Mesenchymal stem cell (in vitro differentiated cells and primary cell): ENCODE measurements at places on chromosomes 7 and 10.
A peak's percentile ranks its signal among the peaks of the same experiment; 100 is the strongest.

- no peak overlapping the region for H3K4me3 ChIP-seq
- H3K4me1 ChIP-seq = no peaks in the 10 kb centered on the region
- DNase-seq = no peak
- H3K27ac ChIP-seq = no peak overlapping the region
- no peaks in the 10 kb centered on the region for H3K27me3 ChIP-seq
Observed at GRCh38 chr7:82434275-82435022, 9.1 kb downstream of the CACNA2D1 start.

- no peak for DNase-seq
- no peak overlapping the region for H3K4me3 ChIP-seq
- H3K36me3 ChIP-seq = no peaks in the 10 kb centered on the region
- H3K27me3 ChIP-seq = no peaks in the 10 kb centered on the region
Observed at GRCh38 chr10:107238275-107238674, 73.8 kb upstream of the SORCS1 start.

- H3K27me3 ChIP-seq = no peaks in the 10 kb centered on the region
- no peaks in the 10 kb centered on the region for H3K36me3 ChIP-seq
- no peak for DNase-seq
Observed at GRCh38 chr7:116089293-116089692, 58.7 kb upstream of the TFEC start.

- H3K4me1 ChIP-seq = no peaks in the 10 kb centered on the region
- H3K27ac ChIP-seq = no peak overlapping the region
- no peaks in the 10 kb centered on the region for H3K36me3 ChIP-seq
- DNase-seq = no peak
- H3K4me3 ChIP-seq = no peak overlapping the region
Observed at GRCh38 chr10:71203716-71204115, 8.7 kb upstream of the UNC5B start.

- H3K27ac ChIP-seq = no peak overlapping the region
- H3K4me3 ChIP-seq = no peak overlapping the region
- no peaks in the 10 kb centered on the region for H3K27me3 ChIP-seq
- peaks cover 46% of the 10 kb centered on the region for H3K36me3 ChIP-seq
Observed at GRCh38 chr10:124678557-124679240, 65.5 kb downstream of the FAM53B start.

GRCh38 chr10:5832946-5833345 is 19.7 kb upstream of the GDI2 start:
- no peak for DNase-seq
- no peak overlapping the region for H3K27ac ChIP-seq
- H3K4me3 ChIP-seq = no peak overlapping the region
- no peaks in the 10 kb centered on the region for H3K27me3 ChIP-seq
- no peaks in the 10 kb centered on the region for H3K4me1 ChIP-seq

DNA sequence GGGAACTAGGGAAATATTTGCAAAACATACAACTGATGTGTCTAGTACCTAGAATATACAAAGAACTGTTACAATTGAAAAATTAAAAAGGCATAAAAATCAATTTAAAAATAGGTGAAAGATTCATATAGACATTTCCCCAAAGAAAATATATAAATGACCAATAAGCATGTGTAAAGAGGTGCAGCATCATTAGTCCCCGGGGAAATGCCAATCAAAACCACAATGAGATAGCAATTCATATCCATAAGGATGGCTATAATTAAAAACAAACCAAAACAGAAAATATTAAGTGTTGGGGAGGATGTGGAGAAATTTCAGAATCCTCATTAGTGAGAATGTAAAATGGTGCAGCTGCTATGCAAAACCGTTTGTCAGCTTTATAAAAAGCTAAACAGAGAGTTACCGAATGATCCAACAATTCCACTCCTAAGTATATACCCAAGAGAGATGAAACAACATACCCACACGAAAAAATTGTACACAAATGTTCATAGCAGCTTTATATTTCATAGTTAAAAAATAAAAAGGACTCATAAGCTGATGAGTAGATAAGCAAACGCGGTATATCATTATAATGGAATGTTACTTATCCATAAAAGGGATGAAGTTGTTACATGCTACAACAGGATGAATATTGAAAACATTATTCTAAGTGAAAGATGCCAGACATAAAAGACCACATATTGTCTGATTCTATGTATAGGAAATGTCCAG is 210.1 kb upstream of the INHBA start:
- H3K4me1 ChIP-seq = peaks cover 6% of the 10 kb centered on the region
- H3K27me3 ChIP-seq = no peaks in the 10 kb centered on the region
- H3K36me3 ChIP-seq = no peaks in the 10 kb centered on the region
- DNase-seq = no peak

- no peak for DNase-seq
- peaks cover 17% of the 10 kb centered on the region for H3K27me3 ChIP-seq
- no peaks in the 10 kb centered on the region for H3K36me3 ChIP-seq
- no peak overlapping the region for H3K4me3 ChIP-seq
- H3K27ac ChIP-seq = no peak overlapping the region
- no peaks in the 10 kb centered on the region for H3K4me1 ChIP-seq
Observed at GRCh38 chr10:13066527-13066926, 33.4 kb upstream of the OPTN start.

DNA sequence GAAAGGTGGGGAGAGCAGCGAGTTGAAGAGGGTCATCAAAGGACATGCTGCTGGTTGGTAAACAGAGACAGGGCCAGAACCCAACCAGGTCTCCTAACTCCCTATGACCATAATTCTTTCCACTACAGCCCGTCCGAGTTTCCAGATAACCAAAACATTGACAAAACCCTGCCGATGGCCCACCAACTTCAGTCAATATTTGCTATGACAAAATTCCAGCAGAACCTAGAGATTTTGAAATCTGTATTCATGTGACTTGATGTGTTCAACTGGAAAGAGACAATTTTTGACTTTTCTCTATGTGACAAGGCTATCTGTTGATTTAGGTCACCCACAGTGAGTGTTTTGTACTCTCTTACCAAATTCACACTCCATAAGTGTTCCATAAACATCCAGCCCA is 86.7 kb downstream of the NHLRC2 start:
- no peak overlapping the region for H3K27ac ChIP-seq
- no peak overlapping the region for H3K4me3 ChIP-seq
- no peak for DNase-seq
- H3K27me3 ChIP-seq = no peaks in the 10 kb centered on the region
- H3K4me1 ChIP-seq = peaks cover 10% of the 10 kb centered on the region

GRCh38 chr10:87751274-87751673 is 66.8 kb downstream of the ATAD1 start:
- H3K27me3 ChIP-seq = no peaks in the 10 kb centered on the region
- DNase-seq = no peak
- H3K4me1 ChIP-seq = no peaks in the 10 kb centered on the region
- no peak overlapping the region for H3K4me3 ChIP-seq

DNA sequence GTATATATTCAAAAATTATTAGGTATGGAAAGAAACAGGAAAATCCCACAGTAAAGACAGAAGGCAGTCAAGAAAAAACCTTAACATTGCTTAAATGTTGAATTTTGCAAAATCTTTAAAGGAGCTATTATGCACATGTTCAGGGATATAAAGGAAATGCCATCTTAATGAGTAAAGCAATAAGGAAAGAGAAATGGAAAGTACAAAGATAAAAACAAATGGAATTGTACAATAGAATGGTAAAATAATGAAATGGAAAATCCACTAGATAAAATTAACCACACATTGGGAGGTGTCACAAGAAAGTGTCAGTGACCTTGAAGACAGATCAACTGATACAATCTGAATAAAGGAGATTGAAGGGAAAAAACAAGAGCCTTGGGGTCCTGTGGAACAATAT is 82.0 kb downstream of the KIF20B start:
- H3K27me3 ChIP-seq = no peaks in the 10 kb centered on the region
- no peak overlapping the region for H3K4me3 ChIP-seq
- H3K27ac ChIP-seq = no peak overlapping the region

DNA sequence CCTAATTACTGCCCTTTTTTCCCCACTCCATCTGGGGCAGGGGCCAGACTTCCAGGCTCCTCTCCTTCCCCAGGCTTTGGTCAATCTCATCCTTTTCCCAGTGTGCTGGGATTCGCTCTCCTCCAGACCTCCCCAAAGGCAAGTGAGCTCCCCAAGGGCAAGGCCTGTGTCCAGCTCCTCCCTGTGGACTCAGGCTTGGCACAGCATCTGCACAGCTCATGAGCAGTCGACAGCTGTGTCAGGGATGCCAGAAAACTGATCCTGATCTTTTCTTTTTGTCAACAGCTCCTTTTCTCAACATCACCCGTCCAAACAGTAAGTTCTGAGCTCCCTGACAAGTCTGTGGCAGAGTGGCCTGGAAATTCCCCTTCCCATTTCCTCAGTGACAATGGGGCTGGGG is 67.1 kb downstream of the C10orf120 start:
- no peak for DNase-seq
- H3K4me1 ChIP-seq = no peaks in the 10 kb centered on the region
- H3K36me3 ChIP-seq = no peaks in the 10 kb centered on the region

DNA sequence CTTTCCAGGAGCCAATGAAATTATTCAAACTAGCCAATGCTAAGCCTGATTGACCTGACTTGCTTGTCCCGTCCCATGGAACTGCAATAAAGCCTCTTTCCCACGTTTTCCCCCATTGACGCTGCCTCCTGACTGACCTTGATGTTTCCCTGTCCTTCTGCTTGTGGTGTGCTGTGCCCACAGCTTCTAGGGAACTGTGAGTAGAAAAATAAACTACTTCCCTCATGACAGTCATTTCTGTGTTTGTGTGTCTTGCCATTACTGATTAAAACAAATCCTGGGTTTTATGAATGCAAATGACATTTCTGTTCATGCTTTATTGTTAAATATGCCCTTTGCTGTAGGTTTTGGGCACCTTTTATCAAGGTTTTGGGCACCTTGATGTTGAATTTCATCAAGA is 91.3 kb upstream of the ABI1 start:
- H3K4me3 ChIP-seq = no peak overlapping the region
- DNase-seq = no peak
- no peaks in the 10 kb centered on the region for H3K4me1 ChIP-seq

GRCh38 chr10:97400665-97401454 is at the start of gene RRP12:
Gene RRP12, minus strand, starts transcription at chr10:97401340. Its CDS starts 109 bp downstream, at chr10:97401231.
- H3K27me3 ChIP-seq = no peaks in the 10 kb centered on the region
- peak within 1 kb of the TSS; percentile 93 for H3K4me3 ChIP-seq
- H3K36me3 ChIP-seq = peaks cover 10% of the 10 kb centered on the region
- DNase-seq = peak; percentile 100

DNA sequence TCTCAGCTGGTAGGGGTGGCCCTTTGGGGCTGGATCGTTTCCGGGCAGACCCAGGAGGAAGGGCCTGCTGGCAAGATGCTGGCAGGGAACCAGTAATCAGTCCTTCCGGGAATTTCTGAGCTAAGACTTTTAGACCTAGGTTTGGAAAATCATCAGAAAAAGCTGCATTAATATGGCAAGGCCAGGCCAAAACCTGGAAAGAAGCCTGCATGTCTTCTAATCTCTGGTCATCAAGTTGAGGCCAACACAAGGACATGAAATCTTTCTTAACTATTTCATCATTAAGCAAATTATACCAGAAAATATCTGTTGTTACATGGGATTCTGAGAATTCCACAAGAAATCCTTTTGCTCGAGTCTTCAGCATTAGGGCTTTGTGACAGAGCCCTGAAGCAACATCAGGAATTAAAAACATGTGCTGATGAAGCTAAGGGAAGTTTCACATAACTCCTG is 19.9 kb downstream of the CPA1 start:
- peaks cover 10% of the 10 kb centered on the region for H3K36me3 ChIP-seq
- H3K4me3 ChIP-seq = no peak overlapping the region
- no peak overlapping the region for H3K27ac ChIP-seq
- H3K27me3 ChIP-seq = no peaks in the 10 kb centered on the region
- H3K4me1 ChIP-seq = peaks cover 1% of the 10 kb centered on the region
- DNase-seq = no peak

GRCh38 chr7:10205696-10206095 is 768.0 kb upstream of the PHF14 start:
- no peaks in the 10 kb centered on the region for H3K27me3 ChIP-seq
- no peak overlapping the region for H3K27ac ChIP-seq
- H3K4me1 ChIP-seq = no peaks in the 10 kb centered on the region
- no peaks in the 10 kb centered on the region for H3K36me3 ChIP-seq

GRCh38 chr10:61950449-61951143 is 49.1 kb downstream of the ARID5B start:
- H3K4me3 ChIP-seq = no peak overlapping the region
- no peak for DNase-seq
- no peaks in the 10 kb centered on the region for H3K27me3 ChIP-seq
- no peaks in the 10 kb centered on the region for H3K4me1 ChIP-seq

- peak; percentile 38 for DNase-seq
- H3K4me3 ChIP-seq = no peak overlapping the region
- H3K36me3 ChIP-seq = no peaks in the 10 kb centered on the region
Observed at GRCh38 chr7:82481499-82482097, 38.0 kb upstream of the CACNA2D1 start.
